ENCODE measurements at places on chromosomes 6 and 20. TPM values are rescaled to one million over a fixed set of nuclear protein-coding genes. Genes with fewer than 3 reads are reported as not detected.

The PDE10A gene
- 2.1 TPM for total RNA-seq

The ESR1 gene
- not detected for total RNA-seq

The SLC12A5 gene
- 0.21 TPM for total RNA-seq

- DNase-seq, result no peak
Measured at GRCh38 chr6:36976007-36976264, 10.1 kb downstream of the MTCH1 start.

DNA sequence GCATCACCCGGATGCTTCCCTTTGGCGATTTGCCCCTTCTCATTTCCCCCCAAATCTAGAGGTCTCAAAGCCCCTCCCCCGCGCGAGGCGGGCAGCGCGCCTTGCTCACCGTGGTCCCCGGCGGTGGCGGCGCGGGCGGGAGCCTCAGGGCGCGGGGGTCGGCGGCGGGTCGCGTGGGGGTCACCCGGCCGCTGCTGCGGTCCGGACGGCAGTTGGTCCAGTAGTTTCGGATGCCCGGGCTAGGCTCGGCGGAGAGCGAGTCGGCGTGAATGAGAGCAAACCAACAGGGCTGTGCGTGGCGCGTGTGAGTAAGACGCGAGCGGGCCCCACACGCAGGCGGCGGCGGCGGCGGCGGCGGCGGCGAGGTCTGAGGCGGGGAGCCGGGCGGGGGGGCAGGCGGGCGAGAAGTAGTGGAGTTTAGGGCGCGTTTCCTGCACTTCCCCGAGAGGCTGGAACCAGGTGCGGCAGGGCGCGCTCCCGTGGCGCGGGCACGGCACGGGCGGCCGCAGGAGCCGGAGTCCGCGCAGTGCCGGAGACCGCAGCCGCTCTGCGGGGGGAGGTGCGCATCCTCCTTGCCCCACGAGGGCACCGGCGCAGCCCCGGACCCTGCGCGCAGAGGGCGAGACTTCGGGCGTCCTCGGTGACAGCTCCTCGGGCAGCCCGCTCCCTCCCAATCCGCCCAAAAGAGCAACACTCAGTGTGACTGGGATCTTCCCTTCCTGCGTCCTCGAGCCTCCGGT is 567 bp downstream of the HS3ST5 start:
- no peak for DNase-seq

DNA sequence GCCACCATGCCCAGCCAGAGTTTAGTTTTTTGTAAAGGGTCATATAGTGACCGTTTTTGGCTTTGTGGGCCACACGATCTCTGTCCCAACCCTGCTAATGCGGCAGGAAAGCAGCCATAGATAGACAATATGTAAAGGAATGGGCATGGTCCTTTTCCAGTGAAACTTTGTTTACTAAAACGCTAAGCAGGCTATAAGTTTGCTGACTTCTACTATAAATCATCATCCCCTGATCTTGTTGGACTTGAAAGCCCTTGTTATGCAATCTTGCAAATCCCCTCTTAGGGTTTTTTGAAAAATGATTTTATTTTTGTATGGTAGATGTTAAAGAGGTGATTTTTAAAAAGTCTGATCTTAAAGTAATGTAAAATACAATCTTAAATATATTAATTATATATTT is 63.6 kb downstream of the CBFA2T2 start:
- DNase-seq, result no peak

- DNase-seq, result no peak
Measured at GRCh38 chr6:167338541-167339117, 13.7 kb downstream of the TTLL2 start.

- DNase-seq, result no peak
Measured at GRCh38 chr6:165735065-165735464, 72.0 kb upstream of the PDE10A start.

DNA sequence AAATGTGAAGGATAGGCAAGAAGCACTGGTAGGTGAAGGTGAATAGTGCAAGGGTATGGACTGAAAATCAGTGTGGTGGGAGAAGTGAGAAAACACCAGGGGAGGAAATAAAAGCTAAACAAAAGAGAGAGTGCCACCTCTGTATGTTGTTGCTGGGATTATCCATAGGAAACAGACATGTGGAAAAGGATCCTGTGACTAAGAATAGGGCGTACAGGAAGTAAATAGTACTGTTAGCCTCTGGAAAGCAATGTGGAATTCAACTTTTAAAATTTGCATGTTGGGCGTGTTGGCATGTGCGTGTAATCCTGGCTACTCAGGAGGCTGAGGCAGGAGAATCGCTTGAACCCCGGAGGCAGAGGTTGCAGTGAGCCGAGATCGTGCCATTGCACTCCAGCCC is 661.7 kb downstream of the KIF16B start:
- no peak for DNase-seq

DNA sequence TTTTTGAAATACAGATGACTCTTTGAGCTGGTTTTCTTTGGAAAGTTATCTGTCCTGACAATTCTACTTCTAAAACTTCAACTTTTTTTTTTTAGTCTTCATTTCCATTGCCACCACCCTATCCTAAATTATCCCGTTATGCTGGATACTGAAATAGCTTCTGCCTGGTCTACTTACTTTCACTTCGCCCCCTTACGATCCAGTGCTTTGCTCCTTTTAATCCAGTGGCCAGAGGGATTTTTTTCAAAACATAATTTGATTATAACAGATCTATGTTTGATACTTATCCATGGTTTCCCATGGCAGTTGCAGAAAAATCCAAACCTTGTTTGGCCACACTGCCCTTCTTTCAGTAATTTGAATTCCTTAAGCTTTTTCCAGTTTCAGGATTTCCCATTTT is 27.4 kb downstream of the ASXL1 start:
- DNase-seq, result no peak
